ENCODE measurements at places on chromosomes 7 and 10. TPM values are rescaled to one million over a fixed set of nuclear protein-coding genes. Genes with fewer than 3 reads are reported as not detected.

The ATG9B gene
- 14.0 TPM for total RNA-seq

The CDHR1 gene
- 2.4 TPM for total RNA-seq

The ITIH5 gene
- not detected for total RNA-seq

The TES gene
- total RNA-seq: 65.7 TPM

The C7orf57 gene
- total RNA-seq: 0.74 TPM

The NODAL gene
- not detected for total RNA-seq

The CCDC3 gene
- total RNA-seq: not detected

The AOC1 gene
- not detected for total RNA-seq

The MYH16 gene
- not detected for total RNA-seq

The AKR1D1 gene
- not detected for total RNA-seq

The LIPF gene
- not detected for total RNA-seq

The BBS9 gene
- total RNA-seq: 7.7 TPM

The TTYH3 gene
- total RNA-seq: 30.3 TPM

The SCIN gene
- not detected for total RNA-seq

The LEP gene
- not detected for total RNA-seq

The PRSS37 gene
- not detected for total RNA-seq

The PDK4 gene
- total RNA-seq: not detected

The TEX47 gene
- total RNA-seq: not detected

The DPY19L1 gene
- 7.4 TPM for total RNA-seq

The MRC1 gene
- total RNA-seq: not detected

The HOXA5 gene
- not detected for total RNA-seq

The FGL2 gene
- total RNA-seq: 0.63 TPM

The SPDYE8 gene
- total RNA-seq: not detected

The NPSR1 gene
- not detected for total RNA-seq

The SCD gene
- total RNA-seq: 271 TPM

The FAM24B gene
- total RNA-seq: 10.6 TPM

The PRTFDC1 gene
- 2.7 TPM for total RNA-seq

Measured in activated CD8-positive, alpha-beta T cell treated with anti-CD3 and anti-CD28 coated beads for 36 hours (primary cell).